Liver (tissue), 10 donors: ENCODE measurements at places on chromosomes 7 and 10. TPM values are rescaled to one million over a fixed set of nuclear protein-coding genes. Genes with fewer than 3 reads are reported as not detected.

The AKR1D1 gene
- total RNA-seq = 19.5 TPM

The COBL gene
- total RNA-seq = 18.7 TPM

The TMEM229A gene
- total RNA-seq = 0.23 TPM

The PRKG1 gene
- 1.4 TPM for total RNA-seq

The OPALIN gene
- not detected for total RNA-seq

The ADAM12 gene
- 0.33 TPM for total RNA-seq

The UNCX gene
- total RNA-seq = not detected

The ELMO1 gene
- 51.5 TPM for total RNA-seq

The TFEC gene
- total RNA-seq = 5.1 TPM

The TLL2 gene
- 0.08 TPM for total RNA-seq

The RARRES2 gene
- total RNA-seq = 437 TPM

The NPSR1 gene
- not detected for total RNA-seq

The ITPRID1 gene
- not detected for total RNA-seq

The SLC26A4 gene
- total RNA-seq = 0.25 TPM

The MBL2 gene
- total RNA-seq = 36.2 TPM

The STRIP2 gene
- total RNA-seq = 4.8 TPM

The SLC39A12 gene
- total RNA-seq = 0.08 TPM

The WASHC2C gene
- 15.2 TPM for total RNA-seq

The CNNM1 gene
- total RNA-seq = 0.08 TPM

The FOXI2 gene
- not detected for total RNA-seq

The ZCWPW1 gene
- 2.3 TPM for total RNA-seq

The CABCOCO1 gene
- total RNA-seq = not detected

The EGR2 gene
- total RNA-seq = 0.17 TPM

The ERVW-1 gene
- total RNA-seq = not detected

The CTBP2 gene
- 6.9 TPM for total RNA-seq

The DIP2C gene
- 12.2 TPM for total RNA-seq

The PRTFDC1 gene
- total RNA-seq = 3.1 TPM

The VIPR2 gene
- 0.17 TPM for total RNA-seq

The MSANTD7 gene
- 8.5 TPM for total RNA-seq

The TEX36 gene
- total RNA-seq = not detected

The PHKG1 gene
- total RNA-seq = 1.0 TPM

The BTBD16 gene
- total RNA-seq = 1.4 TPM

The ANKRD1 gene
- 0.25 TPM for total RNA-seq

The ZNF479 gene
- not detected for total RNA-seq

The DCLRE1C gene
- total RNA-seq = 9.9 TPM

The CYP2E1 gene
- 2,431 TPM for total RNA-seq

The SEC31B gene
- 5.9 TPM for total RNA-seq

The STEAP2 gene
- 25.9 TPM for total RNA-seq

The SLC13A1 gene
- not detected for total RNA-seq
